ENCODE measurements at places on chromosomes 3 and 15.

GRCh38 chr3:179929091-179929529 is 107.6 kb downstream of the PEX5L start:
- DNase-seq: no peak

DNA sequence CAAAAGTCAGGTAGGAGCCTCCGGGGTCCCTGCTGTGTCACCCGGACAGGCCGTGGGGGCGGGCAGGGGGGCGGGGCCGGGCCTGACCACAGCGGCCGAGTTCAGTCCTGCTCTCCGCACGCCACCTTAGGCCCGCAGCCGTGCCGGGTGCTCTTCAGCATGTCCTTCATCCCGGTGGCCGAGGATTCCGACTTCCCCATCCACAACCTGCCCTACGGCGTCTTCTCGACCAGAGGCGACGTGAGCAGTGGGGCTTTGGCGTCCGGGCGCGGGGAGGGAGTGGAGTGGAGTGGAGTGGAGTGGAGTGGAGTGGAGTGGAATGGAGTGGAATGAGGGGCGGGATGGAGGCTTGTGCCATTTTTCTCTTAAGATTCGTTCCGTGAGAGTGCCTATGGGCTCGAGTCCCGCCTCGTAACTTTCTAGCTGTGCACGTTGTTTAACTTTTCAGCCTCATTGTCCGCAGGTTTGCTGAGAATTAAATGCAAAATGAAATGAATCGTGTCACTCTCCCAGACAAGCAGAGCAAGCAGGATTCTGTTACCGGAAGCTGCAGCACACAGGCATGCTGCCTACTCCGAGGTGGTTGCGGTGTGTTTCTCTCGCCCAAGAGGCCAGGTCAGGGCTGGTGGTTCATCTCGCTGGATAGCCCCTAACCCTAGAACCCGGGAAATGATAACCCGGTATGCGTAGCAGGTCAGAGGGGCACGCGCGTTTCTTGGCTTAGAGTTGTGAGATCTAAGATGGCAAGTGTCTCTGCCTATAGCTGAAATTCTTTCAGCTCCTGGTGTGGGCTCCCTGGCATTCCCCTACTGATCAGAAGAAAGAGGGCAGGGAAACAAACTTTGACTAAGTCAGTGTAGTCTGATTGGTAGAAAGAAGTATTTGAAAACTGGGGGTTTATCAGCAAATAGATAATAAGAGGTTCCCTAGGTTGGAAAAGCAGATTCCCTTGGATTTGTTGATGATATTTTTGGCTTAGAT is at the start of gene FAH:
TSS of gene FAH (plus strand) at position 104 of the 981 bp plus-strand sequence. CDS start at position 160, 56 bp downstream.
- DNase-seq: peak; percentile 14

DNA sequence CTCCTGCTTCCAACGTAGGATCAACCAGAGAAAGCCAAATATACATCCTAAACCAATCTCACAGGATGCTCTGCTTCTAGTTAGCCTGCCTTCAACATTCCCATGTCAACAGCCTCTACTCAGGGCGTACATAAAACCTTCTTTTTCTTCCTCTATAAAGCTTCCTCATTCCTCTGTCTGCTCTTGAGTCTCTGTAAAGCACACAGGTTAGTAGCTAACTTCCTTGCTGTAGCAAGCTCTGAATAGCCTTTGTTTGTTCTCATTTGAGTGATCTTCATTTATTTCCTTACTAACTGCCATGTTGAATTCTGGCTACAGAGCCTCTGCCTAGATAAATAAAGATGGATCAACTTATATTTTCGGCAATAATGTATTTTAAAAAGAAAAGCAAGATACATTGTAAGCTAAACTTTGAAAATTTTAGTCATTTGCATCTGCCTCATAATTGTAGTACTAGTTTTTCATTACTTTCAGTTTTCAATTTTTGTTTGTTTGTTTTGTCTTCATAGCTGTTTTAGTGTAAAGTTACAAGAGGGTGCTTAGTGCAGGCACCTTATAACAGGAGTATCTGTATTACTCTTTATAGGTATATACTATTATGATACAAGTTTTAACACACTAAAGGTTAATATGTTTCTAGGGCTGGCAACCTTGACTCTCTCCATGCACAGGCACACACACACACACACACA is 498.2 kb downstream of the PYDC2 start:
- no peak for DNase-seq

DNA sequence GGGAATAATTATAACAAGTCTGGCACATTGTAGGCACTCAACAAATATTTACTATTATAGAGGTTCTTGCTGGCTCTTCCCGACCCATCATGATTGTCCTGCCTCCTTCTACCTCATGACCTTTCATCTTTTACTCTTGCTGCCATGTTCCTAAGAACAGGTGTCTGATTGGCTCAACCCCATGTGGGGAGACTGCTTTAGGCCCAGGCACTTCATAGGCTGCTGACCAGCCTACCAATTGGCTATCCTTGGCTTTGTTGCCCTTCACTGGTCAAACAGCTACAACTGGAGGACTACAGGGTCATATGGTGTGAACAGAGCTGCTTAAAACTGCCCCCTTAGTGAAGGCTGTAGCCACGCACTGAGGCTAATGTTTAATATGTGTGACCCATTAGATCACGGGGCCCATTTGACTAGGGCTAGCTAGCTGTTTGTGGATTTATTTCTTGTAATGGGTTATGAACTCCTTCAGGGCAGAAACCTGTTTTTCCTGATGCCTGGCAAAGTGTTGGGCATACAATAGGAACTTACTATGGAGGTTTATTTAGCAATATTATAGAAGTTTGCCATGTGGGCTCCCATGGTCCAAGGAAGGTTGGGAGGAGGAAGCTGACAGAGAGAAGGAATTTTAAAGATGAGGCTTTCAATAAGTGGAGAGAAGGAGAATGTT is 239.9 kb upstream of the TBC1D5 start:
- no peak for DNase-seq

GRCh38 chr3:31067004-31067403 is 172.5 kb upstream of the GADL1 start:
- DNase-seq: peak; percentile 48

DNA sequence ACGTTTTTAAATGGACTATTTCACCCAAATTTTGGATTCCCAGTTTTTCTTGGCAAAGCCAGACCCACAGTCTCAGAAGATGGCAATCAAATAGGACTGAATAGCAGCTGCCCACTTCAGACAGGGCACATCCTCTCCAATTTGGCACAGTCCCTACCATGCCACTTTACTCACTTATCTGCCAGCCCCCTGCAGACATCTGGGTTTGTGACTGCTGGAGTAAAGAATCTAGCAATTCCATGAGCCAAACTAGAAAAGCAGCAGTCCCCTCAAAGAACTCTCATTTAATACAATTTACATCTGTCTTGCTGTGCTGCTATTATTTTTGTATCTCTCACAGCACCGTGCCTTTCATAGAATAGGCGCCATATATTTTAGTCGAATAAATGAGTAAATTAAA is 16.0 kb upstream of the LRRN1 start:
- no peak for DNase-seq

DNA sequence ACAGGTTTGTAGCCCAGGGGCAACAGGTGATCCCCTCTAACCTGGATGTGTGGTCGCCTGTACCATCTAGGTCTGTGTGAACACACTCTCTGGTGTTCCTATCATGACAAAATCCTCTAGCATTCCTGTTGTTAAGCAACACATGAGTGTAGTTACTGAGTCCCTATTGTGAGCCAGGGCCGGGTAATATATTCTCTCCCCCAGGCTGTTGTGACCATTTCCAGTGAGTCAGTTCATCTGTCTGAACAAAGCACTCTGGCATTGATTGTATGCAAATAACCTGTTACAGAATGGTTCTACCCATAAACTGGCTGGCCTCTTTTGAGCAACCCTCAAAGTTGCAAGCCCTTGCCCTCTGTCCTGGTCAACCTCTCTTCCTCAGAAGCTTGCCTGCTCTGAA is 2.6 kb upstream of the FLNB start:
- no peak for DNase-seq

DNA sequence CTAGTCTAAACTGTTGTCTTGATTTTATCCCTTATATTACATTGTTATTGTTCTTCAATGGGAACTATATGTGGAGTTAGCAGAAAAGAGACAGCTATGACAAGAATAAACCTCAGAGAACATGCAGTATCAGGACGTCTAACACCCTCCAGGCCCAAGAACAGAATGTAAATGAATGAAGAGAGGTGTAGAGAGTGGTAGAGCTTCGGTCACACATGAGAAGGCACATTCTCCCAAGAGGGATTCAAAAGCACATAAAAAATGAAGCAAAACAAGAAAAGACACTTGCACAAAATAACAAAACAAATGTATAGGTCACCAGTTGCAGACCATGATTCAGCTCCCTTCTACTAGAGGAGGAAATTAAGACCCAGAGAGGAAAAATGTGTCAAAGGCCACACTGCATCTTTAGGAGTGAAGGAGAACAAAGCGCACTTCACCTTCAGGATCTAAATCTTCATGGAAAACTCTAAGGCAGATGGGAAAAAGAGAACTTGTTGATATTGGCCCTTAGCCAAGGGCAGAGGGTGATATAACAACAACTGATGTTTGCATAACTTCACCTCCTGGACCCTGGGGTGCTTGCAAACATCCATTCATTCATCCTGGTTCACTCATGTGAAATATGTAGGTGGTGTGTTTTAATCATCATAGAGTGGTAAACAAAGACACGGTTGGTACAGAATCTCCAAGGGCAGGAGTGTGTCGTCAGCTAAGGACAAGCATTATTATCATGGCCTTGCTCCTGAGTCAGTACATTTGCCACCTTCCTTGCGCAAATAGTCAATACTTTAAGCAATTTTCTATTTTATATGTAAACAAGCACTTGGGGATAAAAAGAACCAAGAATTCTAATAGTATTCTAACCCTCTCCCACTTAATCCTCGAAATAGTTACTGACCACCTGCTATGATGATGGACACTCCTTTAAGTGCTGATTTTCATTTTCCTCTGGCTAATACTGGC is 8.8 kb downstream of the NEK10 start:
- DNase-seq: no peak

DNA sequence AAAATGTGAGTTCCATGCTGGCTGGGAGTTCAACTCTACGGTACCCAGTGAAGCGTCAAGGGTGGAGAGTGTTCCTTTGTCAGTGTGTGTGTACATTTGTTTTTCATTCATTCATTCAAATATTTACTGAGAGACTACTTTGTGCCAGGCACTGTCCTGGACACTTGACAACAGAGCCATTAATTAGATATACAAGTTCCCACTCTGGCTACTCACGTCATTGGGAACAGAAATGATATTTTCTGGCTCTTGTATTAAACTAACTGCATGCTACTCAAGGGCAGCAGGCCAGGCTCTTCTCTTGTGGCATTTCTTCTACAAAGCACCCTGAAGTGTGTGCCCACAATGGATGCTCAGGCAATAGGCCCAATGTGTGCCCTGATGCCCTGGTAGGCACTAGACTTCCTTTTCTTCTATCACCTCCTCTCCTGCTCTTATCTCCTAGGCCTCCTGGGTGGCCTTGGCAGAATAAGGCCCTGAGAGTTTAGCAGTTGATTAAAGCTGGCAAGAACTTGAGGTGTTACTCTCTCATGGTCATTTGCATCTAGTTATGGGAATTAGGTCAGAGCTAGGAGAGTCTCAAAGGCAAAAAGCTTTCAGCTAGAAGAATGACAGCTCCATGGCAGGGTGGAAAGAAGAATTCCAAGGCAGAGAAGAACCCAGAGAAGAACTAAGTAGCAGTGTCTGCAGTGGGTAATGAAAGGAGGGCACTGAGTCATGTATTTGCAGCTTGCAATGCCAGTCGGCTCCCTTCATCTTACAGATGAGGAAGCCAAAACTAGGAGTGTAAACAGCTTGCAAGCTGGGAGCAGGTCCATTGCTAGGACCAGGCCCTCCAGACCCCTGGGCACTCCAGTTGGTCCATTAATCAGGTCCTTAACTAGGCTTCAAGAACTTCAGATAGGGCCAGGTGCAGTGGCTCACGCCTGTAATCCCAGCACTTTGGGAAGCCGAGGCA is 14.0 kb upstream of the SMAD3 start:
- no peak for DNase-seq

GRCh38 chr3:56409790-56410189 is 58.5 kb downstream of the ERC2 start:
- DNase-seq: no peak

DNA sequence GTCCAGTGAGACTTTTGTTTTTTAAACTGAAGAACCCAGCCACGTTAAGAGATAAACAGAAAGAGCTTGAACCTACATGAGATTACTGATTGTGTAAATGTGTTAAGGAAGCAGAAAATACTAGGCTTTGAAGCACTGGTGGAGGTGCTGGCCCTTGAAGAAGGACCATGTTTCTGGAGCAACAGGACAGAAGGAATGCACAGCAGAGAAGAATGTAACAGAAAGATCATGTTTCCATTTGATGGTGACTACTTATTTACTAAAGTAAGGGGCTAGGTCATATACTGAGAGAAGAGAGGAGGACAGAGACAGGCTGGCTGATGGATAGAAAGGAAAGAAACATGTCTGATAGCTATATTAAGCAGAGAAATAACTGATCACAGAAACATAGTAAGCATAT is 88.8 kb downstream of the CLASP2 start:
- DNase-seq: no peak

DNA sequence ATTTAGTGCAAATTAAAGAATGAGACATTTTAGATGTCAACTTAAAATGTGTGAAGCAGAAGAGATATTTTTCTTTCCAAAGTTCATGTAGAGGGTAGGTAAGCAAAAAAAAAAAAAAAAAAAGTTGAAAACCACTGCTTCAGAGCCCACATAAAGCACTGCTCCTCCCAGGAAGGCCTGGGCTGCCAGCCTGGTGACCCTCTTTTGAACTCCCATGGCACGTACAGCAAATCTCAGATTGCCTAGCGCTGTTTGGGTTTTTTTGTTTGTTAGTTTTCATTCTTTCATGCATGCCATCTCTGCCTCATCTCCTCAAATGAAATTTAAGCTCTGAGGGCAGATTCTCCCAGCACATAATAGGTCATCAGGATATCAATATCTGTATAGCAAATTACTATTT is 120.1 kb downstream of the SRGAP3 start:
- DNase-seq: no peak

- DNase-seq: no peak
These were observed 187.0 kb upstream of the MLF1 start for GRCh38 chr3:158384019-158384418.

GRCh38 chr3:107765524-107765923 is 242.8 kb downstream of the BBX start:
- DNase-seq: no peak

GRCh38 chr15:34821831-34822230 is 26.5 kb upstream of the ACTC1 start:
- DNase-seq: no peak

- DNase-seq: no peak
These were observed 11.3 kb downstream of the P2RY14 start for GRCh38 chr3:151267066-151267465.

DNA sequence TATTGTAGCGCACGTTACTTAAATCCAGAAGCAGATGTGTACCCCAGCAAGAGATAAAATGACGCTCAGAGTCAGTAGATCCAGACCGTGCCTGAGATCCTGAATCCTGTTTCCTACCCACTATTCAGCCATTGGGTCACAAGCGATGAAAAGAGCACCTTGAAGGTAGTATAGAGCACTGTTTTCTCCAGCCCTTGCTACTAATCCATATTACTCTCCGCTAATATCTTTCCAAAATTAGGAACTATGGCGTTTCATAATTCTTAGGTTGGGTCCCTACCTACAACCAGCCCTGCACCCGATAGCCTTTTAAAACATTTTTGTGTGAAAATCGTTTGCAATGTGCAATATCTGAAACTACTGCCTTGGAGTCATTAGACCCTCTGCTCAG is 596 bp downstream of the BTD start:
- DNase-seq: no peak

GRCh38 chr3:169633105-169633504 is 30.4 kb downstream of the MECOM start:
- DNase-seq: no peak

GRCh38 chr3:145698749-145699148 is 462.2 kb downstream of the PLOD2 start:
- DNase-seq: no peak

- no peak for DNase-seq
These were observed 34.3 kb upstream of the ANKRD34C start for GRCh38 chr15:79248183-79248582.

- no peak for DNase-seq
These were observed 179.4 kb downstream of the CHST2 start for GRCh38 chr3:143298886-143299535.
